ENCODE measurements at places on chromosomes 1 and 21.
A peak's percentile ranks its signal among the peaks of the same experiment; 100 is the strongest.

DNA sequence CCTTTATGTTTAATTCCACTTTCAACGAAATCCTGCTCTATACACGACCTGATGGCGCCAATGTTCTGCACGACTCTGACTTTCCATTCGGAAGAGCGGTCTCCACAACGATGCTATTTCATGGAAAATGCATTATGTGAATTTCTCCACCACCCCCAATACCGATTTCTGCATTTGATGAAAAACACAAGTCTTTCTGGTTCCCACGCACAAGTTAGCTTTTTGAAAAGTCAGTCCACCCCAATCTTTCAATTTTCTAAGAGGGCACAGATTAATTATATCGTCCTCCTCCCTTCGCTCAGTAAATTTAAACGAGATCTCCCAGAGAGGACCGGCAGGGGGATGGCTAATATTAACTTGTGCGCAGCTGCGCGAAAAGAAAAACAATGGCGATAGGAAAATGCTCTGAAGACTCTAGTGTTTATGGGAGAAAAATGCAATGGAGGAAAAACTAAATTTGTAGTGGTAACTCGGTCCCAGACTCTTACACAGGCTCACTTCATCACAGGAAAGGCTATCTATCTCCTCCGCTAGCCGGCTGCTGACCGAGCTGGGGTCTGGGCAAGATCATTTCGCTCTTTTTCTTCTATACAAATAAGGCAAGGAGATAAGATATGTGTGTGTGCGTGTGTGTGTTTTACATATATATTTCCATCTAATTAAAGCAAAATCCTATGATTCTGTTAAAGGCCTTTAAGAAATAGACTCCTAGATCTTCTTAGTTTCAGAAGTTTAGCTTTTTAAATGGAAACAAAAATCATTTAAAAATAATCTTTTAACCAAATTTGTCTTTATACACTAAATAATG, 1.2 kb upstream of the LHX8 start:
- no peak for DNase-seq

DNA sequence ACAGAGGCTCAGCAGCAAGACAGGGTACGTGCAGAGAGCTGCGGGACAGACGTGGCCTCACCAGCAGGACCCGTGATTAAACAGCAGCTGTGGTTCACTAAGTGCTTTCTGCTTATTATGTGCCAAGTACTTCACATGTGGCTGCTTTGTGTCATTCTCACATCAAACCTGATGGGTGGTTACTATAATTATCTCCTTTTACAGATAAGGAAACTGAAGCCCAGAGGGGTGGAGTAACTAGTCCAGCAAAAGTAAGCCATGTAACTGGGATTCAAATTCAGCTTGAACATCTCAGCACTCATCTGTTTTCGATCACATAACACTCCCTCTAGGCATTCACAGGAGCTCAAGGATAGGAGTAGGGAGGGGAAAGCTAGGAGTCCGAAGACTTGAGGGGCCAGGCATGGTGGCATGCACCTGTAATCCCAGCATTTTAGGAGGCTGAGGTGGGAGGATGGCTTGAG, 50.8 kb upstream of the CLIC4 start:
- DNase-seq: no peak

- no peak for DNase-seq
Observed at GRCh38 chr1:33443080-33443704, 12.3 kb upstream of the PHC2 start.

- DNase-seq: no peak
Observed at GRCh38 chr1:74964508-74965102, 169.6 kb upstream of the LHX8 start.

DNA sequence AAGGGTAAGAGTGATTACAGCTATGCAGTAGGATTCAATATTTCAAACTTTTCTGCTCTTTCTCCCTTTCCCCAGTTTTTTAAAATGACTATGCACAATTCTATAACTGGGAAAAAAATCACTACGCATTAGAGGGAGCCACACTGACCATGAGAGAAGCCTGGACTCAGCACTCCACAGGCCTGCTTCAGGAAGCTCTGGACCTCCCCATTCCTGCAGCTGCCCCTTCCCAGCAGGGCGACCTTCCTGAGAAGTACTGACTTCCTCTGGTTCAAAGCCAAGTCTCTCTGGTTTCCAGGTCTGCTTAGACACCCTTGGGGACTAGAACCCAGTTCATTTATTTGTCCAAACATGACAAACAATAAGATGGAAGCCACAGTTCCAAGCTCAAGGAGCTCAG, 42.0 kb upstream of the CLSTN1 start:
- DNase-seq: no peak

GRCh38 chr1:115976062-115976920, at the start of gene SLC22A15:
Gene SLC22A15, plus strand, starts transcription at chr1:115976513. Its CDS starts 115 bp downstream, at chr1:115976628.
- no peak for DNase-seq

DNA sequence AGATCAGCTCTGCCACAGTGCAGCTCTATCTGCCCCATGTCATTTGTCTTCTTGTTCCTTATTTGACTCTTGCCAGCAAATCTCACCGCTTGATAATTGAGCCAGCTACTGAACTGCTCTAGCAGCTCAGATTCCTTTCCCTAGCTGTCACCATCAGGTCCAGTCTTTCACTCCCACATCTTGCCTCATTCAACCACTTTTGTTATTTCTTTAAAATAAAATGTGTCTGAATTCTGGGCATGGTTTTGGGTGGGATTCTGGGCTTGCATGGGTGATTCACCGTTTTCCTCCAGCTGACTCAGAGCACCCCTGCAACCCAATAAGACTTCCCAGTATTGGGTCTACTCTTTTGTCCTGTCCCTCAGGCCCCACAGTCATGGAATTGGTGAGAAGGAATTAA, 215.7 kb downstream of the DSCAM start:
- no peak for DNase-seq

DNA sequence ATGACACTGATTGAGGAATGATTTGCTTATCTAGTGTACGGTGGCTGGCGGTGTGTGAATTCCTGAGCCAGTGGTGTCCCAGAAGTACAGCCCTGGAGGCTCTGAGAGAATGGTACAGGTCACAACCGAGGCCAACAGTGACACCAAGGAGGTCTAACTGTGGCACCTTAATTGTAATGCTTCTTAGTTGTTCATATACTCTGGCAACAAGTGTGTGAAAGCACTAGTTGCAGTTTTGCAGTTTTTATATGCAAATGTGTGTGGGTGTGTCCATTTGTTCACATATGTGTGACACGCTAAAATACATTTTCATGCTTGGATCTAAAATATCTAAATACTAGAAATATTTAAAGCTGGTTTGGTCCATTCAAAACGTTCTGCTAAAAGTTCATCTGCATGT, 185.3 kb upstream of the FMN2 start:
- no peak for DNase-seq

DNA sequence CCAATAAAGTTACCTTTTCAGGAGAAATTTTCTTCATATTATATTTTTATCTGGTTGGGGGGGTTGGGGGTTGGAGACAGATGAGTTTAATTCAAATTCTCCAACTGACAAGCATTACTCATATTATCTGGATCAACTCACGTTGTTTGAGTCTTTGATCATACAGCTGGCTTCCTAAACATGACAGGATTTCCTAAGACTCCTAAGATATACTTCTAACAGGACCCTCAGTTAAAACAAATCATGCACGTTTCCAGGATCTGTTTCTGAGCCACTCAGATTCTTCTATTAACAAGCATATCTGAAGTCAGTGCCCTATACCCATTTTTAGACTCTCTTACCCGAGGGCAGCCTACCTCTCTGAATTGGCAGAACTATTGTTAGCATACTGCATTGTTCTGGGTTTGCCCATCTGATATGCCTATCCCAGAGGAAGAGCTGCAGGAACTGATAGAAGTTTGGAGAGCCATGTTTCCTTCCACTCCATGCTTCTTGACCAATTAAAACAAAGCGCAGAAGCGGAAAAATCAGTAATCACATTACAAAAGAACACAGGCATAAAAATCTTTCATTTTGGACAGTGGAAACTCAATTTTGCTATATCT, 653.9 kb downstream of the LTN1 start:
- DNase-seq: no peak

- DNase-seq: no peak
Observed at GRCh38 chr1:42847721-42848460, 1.5 kb downstream of the ZNF691 start.

DNA sequence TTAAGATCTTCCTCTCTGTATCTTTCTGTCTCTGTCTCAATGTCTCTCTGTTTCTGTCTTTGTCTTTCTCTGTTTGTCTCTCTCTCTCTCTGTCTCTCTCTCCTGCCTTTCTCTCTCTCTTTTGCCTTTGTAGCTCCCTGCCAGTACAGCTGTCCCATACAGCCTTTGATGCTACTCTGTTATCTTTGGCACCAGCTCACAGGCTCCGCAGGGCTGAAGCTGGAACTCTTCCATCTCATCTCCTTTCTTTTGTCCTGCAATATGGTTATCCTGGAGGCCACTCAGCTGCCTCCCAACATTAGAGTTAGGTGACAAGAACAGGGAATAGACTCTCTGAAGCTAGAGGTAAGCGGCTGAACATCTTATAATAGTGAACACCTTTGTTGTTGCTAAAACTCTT, 354.3 kb upstream of the NEGR1 start:
- DNase-seq: no peak

DNA sequence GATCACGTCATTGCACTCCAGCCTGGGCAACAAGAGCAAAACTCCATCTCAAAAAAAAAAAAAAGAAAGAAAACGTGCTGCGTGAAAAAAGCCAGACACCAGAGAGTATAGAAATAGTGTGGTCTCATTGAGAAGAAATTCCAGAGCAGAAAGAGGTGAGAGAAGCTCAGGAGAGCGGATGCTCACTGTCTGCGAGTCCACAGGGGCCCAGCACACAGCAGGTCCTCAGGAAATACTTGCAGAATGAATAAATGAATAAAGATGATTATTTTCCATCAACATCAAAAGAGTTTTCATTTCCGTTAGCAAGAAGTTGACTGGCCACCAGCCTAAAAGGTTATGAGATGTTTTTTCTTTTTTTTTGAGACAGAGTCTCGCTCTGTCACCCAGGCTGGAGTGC, 14.4 kb downstream of the CASP9 start:
- no peak for DNase-seq

GRCh38 chr1:87478231-87478630, 149.6 kb downstream of the LMO4 start:
- no peak for DNase-seq

DNA sequence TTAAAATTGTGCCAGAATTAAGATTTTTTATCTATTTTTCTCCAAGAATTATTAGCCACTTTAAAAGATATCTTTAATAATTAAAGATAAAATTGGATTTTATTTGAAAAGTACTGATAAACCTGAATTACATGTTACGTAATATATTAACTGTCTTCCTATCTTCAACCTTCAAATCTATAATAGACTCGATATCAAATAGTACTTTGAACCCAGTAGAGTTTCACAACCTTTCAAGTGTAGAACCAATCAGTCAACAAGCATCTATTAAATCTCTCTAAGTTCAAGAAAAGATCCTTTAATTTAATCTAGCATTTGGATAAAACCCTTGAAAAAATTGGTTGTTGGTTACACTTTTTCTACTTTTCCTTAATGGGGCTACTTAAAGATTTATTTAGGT, 271.4 kb downstream of the GPR52 start:
- DNase-seq: no peak

- DNase-seq: no peak
Observed at GRCh38 chr1:240190881-240191401, 99.3 kb downstream of the FMN2 start.

DNA sequence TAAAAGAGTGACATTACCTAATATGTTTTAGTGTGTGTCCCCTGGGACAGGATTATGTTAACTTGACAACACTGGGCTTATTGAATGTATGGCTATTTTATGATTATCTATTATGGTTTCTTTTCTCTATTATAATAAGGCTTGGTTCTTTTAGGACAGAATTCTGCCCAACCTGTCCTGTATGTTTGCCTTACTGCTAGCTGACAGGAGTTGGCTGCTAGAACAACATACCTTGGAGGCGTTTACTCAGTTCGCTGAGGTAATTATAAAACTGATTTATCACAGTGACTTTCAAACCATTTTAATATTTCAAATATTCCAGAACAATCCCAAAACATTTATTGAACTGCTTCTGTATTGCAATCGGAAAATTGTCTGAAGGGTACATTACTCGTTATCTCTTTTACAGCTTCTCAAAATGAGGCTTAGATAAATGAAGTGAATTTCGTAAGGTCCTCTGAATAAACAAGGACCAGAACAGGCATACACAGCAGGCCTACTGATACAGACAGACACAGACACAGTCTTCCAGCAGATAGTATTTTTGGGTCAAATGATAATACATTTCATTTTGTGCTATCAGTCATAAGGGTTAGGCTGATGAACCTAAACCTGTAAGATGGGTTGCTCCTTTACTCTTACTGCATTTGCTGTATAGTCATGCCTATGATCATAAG, 44.2 kb downstream of the SCYL3 start:
- DNase-seq: no peak

DNA sequence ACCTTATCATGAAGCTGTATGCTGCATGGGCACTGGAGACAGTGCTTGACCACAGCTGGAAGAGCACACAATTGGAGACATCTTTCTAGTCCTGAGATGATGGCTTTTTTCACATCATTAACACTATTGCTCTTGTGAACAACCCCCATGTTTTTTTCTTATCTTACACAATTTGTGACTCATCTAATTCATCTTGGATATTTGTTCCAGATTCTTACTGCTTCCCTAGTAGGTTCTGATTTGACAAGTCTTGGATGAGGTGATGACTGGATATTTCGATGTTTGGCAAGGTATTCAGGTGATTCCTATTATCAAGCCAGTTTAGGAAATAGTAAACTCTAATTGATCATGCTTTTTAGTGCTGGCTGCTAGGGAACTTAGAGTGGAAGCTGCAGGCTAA, 23.7 kb downstream of the HLX start:
- DNase-seq: no peak

GRCh38 chr1:58755468-58755872, 28.4 kb downstream of the JUN start:
- no peak for DNase-seq

GRCh38 chr1:41329662-41330587, 31.3 kb upstream of the FOXO6 start:
- DNase-seq: peak; percentile 72

DNA sequence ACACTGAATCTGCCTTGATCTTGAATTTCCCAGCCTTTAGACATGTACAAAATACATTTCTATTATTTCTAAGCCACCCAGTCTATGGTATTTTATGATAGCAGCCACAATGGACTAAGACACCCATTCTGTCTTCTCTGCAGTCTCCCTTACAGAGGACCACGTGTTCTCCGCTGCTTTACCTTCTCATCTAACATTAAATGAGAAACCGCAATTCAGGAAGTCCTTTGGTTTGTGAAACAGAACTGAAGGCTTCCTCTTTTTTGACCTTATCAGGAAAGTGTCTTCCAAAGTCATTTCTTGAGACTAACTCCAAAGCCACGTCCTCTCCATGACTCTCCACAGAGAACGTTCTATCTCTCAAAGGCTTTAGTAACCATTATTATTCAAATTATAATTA, 560.1 kb downstream of the OMA1 start:
- DNase-seq: no peak

GRCh38 chr1:32798679-32799416, 18.3 kb downstream of the YARS1 start:
- DNase-seq: no peak

DNA sequence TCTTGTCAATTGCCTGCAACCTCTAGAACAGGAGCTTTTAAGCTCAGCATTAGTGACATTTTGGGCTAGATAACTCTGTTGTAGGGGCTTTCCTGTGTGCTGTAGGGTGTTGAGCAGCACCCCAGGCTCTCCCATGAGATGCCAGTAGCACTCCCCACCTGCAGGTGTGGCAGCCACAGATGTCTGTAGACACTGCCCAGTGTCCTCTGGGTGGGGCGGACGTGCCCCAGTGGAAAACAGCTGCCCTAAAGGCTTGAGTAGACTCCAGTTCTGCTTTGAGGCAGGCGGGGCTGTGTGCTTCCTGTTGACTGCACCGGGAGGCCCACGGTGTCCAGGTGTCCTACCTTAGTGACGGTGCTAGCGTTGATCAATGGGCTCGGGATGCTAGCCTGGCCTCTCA, 16.9 kb upstream of the PWP2 start:
- no peak for DNase-seq

All from vagina (tissue), 2 donors.